ENCODE measurements at places on chromosomes 6 and 20.

- no peak for DNase-seq
Observed at GRCh38 chr6:68059899-68060298, 575.2 kb upstream of the ADGRB3 start.

DNA sequence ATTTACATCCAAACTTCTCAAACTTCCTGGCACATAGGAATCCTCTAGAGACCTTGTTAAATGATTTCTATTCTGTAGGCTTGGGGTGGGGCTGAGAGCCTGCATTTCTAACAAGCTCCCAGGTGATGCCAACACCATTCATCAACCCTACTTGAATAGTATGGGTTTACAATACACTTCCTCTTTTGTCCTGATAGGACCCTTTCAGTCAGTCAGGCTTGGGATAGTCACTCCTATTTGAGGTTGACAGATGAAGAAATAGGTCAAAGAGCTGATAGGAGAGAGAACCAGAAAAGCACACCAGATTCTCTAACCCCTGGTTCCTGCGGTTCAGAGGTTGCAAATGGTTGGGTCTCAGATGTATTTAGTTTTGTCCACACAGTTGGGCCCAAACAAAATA, 273.4 kb downstream of the TSHZ2 start:
- no peak for DNase-seq

DNA sequence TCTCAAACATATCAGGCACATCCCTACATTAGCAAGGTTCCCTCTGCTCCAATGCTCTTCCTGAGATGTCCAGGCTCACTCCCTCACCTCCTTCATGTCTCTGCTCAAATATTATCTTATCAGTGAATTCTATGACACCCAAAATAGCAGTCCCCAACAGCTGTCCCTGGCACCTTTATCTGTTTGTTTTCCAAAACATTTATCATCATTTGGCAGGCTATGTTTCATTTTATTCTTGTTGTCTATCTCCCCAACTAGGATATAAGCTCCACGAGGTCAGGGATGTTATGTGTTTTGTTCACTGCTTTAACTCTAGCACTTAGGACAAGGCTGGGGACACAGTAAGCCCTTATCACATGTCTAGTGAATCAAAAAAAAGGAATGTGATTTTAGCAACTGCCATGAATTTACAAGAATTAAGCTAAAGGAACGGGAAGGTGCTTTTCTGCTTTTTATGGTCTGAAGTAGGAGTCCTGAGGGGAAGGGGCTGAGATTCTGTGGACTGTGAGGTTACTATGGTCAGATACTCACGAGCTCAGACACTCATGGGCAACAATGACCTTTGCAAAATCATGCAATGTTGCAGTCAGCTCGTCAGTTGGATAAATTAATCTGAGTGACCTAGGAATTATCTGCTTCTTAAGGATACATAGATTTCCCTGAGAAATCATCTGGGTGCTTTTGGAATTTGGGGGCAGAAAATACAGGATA, 1.9 kb upstream of the IL22RA2 start:
- no peak for DNase-seq

DNA sequence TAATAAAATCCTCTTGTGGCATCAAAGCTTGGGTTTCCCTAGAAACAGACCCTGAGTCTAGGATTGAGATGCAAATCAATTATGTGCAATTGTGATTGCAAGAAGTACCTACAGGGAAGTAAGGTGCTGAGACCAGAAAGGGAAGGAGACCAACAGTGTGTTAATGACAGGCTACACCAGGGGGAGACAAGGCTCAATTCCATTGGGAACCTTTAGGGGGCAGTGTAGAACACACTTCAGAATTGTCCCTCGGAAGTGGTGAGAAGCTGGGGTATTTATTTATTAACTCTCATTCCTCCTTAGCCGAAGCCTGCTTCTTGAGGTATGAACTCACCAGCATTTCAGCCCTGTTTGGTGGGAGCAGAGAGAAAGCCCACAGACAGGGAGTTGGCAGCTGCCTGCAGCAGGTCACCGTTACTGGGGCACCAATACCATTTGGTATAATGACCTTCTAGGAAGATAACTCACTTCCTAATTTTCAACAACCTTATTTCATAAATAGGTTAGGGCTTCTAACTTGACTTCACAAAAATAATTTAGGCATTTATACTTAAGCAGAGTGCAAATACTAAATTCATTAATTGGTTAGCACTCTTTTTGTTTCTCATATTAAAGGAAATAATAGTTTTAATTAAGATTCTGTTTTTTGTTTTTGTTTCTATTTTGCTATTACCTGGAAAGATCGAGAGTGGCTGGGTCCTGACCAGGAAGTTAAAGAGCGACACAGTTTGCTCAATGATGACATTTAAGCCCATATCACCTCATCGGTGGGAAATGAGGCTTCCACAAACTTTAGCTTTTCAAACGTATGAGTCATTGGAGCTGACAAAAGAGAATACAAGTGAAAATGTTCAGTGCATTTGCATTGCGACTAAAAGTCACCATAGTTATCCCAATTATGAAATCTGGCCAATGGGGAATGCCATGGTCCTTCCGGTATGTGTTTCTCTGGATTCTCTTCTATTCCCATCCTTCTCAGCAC, 94.8 kb downstream of the BTBD3 start:
- peak; percentile 53 for DNase-seq

- DNase-seq = no peak
Observed at GRCh38 chr6:32387589-32388340, 16.1 kb upstream of the TSBP1 start.

DNA sequence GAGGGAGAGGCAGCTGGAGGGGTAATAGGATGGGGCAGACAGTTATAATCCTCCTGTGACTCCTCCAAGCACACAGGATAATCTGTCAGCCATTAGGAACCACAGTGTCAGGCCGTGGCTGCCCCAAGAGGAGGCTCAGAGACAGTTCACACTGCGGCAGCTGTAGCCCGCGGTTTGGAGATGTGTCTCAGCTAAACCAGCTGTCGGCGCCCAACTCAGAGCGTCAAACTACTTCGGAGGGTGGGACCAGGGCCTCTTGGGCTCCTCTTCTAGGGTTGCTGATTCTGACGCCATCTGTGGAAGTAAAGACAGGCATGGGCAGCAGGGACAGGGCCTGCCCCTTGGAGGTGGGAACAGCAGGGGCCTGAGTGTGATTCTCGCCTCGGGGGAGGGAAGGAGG, 309.8 kb downstream of the CDC5L start:
- DNase-seq = peak; percentile 50

DNA sequence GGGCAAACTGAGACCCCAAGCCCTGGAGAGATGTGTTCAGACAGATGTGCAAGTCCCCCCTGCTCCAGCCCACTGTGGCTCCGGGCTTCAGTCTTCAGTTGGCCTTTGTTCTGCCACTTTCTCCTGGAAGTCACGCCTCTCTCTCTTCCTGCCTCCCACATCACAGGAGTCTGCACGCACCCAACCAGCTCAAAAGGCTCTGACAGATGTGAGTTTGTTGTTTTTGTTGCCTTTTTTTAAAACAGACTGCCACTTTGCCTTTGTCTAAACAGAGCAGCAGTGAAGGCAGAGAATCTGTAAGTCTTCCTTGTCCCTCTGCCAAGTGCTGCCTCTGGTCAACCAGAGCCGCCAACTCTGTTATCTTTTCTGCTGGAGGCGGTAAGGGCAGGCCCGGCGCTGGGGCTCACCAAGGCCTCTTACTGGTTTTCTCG, 149.7 kb downstream of the TFAP2C start:
- DNase-seq = peak; percentile 60

DNA sequence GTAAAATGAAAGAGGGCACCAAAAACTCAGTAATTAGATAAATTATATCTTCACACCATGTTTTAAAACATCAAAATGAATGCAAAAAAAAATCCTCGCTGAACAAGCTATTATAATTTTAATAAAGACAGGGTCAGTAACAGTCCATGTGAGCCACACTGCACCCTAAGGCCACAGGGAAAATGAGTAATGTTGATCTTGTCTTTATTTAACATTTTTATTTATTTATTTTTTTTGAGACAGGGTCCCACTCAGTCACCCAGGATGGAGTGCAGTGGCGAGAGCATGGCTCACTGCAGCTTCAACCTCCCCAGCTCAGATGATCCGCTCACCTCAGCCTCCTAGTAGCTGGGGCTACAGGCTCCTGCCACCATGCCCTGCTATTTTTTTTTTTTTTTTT, 8.7 kb upstream of the NFATC2 start:
- no peak for DNase-seq

- DNase-seq = peak; percentile 89
Observed at GRCh38 chr20:59222253-59223181, 58.9 kb downstream of the ZNF831 start.

- DNase-seq = no peak
Observed at GRCh38 chr6:140182821-140183220, 808.4 kb upstream of the CITED2 start.

DNA sequence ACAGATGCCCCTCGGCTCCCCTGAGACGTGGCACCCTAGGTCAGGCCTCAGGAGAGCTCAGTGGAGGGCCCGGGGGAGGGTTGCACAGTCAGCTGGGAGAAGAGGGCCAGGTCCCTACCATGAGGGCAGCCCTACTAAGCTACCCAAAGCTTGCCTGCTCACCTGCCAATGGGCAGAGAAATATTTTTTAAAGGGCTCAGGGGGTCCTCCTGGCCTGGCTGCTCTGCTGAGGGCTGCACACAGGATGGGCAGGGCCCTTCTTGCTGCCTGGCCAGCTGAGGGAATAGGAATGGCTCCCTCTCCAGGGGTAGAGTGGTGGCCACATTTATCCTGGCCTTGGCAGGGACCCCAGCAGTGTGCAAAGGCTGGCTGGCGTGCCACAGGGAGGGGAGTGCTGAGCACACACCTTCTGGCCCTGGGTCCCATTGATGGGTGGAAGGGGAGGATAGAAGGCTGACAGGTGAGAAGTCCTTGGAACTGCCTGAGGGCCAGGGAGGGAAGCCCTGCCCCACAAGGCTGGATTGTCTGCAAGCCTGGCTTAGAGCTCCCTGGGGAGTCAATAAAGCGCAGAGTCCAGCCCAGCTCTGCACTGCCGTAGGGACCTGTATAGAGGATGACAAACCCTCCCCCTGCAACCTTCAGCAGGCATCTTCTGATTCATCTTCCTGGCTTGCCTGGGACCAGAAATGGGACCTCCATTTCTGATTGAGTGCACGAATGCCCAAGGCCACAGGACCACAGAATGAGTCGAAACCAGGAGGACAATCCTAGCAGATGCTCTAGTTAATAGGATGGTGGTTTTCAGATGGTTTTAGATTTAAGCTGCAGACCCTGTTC, 62.1 kb downstream of the NOL4L start:
- DNase-seq = no peak

DNA sequence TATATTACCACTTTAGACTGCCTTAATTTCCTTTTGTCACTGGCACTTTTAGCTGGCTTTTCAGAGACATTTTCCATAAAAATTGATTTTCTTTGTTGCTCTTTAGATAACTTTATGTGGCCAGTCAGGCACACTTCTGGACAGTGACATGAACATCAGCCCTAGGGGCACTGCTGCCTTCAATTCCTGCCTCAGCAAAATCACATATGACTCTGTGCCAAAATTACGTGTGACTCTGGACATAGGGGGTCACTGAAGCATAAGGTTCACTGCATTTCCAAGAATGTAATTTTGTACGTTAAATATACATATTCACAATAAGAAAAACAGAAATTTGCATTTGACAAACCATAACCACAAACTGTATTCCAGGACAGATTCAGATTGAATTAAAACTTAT, 66.5 kb downstream of the ESF1 start:
- no peak for DNase-seq

GRCh38 chr6:71124340-71124739, 164.3 kb upstream of the OGFRL1 start:
- DNase-seq = no peak

GRCh38 chr20:15039088-15039752, 701.8 kb upstream of the FLRT3 start:
- DNase-seq = no peak

DNA sequence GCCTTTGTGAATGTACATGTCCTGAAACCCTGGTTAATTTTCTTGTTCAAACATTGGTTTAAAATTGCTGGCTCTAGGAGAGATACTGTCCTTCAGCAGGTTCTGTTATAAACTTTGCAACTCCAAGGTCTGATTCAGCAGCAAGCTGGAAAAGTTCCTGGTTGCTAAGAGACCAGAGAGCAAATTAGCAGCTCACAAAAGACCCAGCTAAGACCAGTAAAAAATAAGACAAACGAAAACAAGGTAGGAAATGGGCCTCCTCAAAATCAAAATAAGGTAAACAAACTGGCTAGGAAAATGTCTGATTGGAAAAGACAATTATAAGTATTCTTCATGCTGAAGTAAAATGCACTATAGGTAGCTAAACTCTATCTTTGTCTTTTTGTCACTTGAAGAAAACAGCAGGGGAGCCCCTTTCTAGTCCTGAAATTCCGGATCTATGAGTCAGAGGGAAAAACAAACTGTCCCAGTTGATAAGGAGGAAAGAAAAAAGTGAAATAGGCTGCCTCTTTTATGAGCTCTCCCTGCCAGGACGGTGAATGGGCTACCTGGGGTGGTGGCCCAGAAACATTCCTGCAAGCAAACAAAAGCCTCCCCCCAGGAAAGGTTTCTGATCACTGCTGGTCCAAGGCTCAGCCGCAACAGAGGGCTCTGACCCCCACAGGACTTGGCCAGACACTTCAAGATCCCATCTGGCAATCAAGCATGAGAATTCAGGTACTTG, 41.6 kb downstream of the UNC5CL start:
- DNase-seq = peak; percentile 56

- no peak for DNase-seq
Observed at GRCh38 chr6:105522626-105523322, 119.9 kb upstream of the PREP start.

DNA sequence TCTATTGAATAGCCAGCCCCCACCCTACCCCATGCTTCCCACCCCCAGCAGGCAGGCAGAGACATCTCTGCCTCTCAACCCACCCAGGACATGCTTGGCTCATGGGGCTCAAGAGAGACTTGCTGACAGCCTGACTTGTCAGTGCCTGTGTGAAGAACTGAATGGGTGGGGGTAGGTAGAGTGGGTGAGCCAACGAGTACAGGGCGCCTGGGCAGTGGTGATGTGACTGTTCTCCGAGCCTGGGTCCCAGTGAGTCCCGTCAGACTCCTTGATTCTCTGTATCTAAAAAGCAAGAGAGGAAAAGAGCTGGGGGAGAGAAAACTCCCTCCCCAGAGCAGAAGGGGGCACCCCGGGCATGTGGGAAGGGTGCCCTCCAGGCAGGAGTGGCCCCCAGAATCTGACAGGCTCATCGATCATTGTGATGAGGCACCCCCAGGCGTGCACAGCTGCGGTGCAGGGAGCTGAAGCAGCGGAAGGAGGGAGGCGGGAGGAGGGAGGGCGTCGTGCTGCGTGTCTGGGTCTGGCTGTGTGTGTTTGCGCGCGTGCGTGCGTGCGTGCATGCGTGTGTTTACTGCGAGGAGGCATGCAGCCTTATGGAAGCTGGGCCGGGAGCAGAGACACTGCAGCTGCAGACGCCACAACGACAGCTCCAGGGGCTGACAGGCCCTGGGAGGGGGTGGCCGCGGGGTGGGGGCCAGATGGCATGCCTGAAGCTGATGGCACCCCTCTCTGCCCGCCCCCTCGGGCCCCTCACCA, 40.2 kb downstream of the FOXP4 start:
- no peak for DNase-seq

- no peak for DNase-seq
Observed at GRCh38 chr6:90545448-90545847, 41.4 kb downstream of the MAP3K7 start.

Measured in ecto neural progenitor cell (in vitro differentiated cells).